ENCODE measurements at places on chromosomes 2 and 18. TPM values are rescaled to one million over a fixed set of nuclear protein-coding genes. Genes with fewer than 3 reads are reported as not detected.

Gene CLASP1
- 31.8 TPM for polyA plus RNA-seq

Gene CELF4
- 16.2 TPM for polyA plus RNA-seq

Gene RAPH1
- polyA plus RNA-seq, result 21.2 TPM

Gene RESP18
- 0.46 TPM for polyA plus RNA-seq

Gene SPATA3
- polyA plus RNA-seq, result not detected

Gene SLC40A1
- polyA plus RNA-seq, result 304 TPM

Gene TIGD1
- 6.5 TPM for polyA plus RNA-seq

Gene ACMSD
- 0.34 TPM for polyA plus RNA-seq

Data from large intestine (tissue), 12 donors.